ENCODE measurements at places on chromosomes 2 and 18.

- no peak for DNase-seq
Observed at GRCh38 chr2:85485815-85486214, 53.2 kb upstream of the MAT2A start.

GRCh38 chr2:204337638-204338037 is 207.6 kb upstream of the PARD3B start:
- no peak for DNase-seq

- DNase-seq, result peak; percentile 70
Observed at GRCh38 chr2:45918463-45919159, 267.1 kb downstream of the PRKCE start.

DNA sequence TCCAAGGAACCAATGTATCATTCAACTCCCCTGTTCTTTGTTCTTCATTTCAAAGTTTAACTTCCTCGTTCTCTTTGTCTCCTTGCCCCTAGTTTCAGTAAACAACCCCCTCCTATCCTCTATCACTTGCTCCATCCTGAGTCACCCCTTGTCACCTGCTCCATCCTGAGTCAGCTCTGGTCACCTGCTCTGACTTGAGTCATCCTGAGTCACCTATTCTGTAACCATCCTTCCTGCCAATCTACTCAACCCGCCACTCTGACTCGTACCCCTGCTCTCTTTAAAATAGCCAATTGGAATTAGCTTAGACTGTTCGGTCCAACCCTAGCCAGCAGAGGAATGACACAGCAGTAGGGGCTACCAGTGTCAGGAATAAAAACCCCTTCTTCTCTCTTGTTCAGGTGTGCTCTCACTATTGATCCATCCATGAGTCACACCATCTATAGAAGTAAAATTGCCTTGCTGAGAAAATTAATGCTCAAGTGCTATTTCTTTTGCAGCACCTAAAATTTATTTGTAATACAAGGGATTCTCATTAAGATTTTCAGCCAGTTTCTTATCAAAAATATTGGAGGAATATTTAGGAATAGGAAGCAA is 326.8 kb downstream of the AKAIN1 start:
- no peak for DNase-seq

- DNase-seq, result no peak
Observed at GRCh38 chr2:43453179-43454170, 142.4 kb downstream of the THADA start.

- no peak for DNase-seq
Observed at GRCh38 chr18:25326361-25326952, 25.5 kb downstream of the ZNF521 start.
